Thoracic aorta endothelial cell (primary cell): ENCODE measurements at places on chromosomes 4 and X. TPM values are rescaled to one million over a fixed set of nuclear protein-coding genes. Genes with fewer than 3 reads are reported as not detected.

The PAGE2 gene
- not detected in 2 replicates for total RNA-seq

The UGT2B10 gene
- total RNA-seq: not detected in 2 replicates

The GABRE gene
- total RNA-seq: 9.6 and 11.8 TPM in 2 replicates

The CFAP299 gene
- total RNA-seq: not detected in 2 replicates

The TCEAL7 gene
- total RNA-seq: 3.1 and 5.0 TPM in 2 replicates

The DCAF4L1 gene
- 0.13 and 0.14 TPM in 2 replicates for total RNA-seq

The MTTP gene
- 0.07 TPM in 1 of 2 replicates, not detected in the other for total RNA-seq
